IMR-90 (cell line): ENCODE measurements at places on chromosomes 2 and 18.
A peak's percentile ranks its signal among the peaks of the same experiment; 100 is the strongest.

GRCh38 chr2:30930716-30931115 is 123.5 kb upstream of the CAPN13 start:
- no peak for DNase-seq

- DNase-seq = no peak
Observed at GRCh38 chr2:1070601-1071000, 120.0 kb downstream of the SNTG2 start.

- no peak for DNase-seq
Observed at GRCh38 chr2:168650781-168651180, 151.7 kb upstream of the NOSTRIN start.

GRCh38 chr2:45567974-45568789 is 42.9 kb downstream of the SRBD1 start:
- peak; percentile 7 for DNase-seq

DNA sequence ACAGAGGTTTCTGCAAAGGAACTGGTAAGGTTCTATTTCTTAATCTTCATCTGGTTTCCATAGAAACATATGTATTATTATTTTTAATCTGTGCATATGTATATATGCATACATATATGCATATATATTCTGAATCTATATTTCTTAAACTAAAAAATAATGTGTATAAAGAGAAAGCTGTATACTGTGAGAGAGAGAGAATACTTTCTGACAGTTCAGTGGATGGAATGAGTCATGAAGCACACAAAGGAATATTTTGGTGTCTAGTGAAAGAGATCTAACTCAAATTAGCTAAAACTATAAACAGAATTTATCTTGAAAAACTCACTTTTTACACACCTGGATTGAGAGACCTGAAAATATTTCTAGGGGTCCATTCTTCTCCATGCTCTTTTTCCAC is 1929.3 kb upstream of the LRRTM1 start:
- DNase-seq = no peak

GRCh38 chr2:120132190-120132589 is 91.0 kb downstream of the TMEM185B start:
- peak; percentile 82 for DNase-seq

GRCh38 chr2:48527226-48527885 is 2.6 kb upstream of the STON1 start:
- DNase-seq = peak; percentile 58

- DNase-seq = peak; percentile 22
Observed at GRCh38 chr2:9037166-9037565, 33.7 kb upstream of the MBOAT2 start.

GRCh38 chr2:240214790-240215675 is 74.6 kb upstream of the OTOS start:
- DNase-seq = no peak

DNA sequence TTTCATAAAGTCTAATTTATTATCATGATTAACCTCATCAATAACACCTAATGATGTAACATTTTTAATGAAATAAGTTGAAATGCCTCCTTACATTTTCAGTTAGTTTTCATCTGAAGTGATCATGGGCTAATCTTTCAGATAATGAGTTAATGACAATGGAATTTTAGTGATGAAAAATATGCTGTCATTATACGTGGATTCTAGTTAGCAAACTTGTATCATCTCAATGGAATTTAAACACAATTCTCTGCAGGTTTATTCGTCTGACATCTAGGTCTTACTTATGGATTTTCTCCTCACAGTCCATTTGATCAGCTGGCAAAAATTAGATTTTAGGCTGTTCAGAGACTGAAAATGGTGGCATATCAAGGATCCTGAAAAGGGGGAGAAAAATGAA is 885.0 kb downstream of the SLC4A3 start:
- DNase-seq = peak; percentile 79

GRCh38 chr18:55559739-55560138 is 28.3 kb downstream of the TCF4 start:
- no peak for DNase-seq
